DMS79 (cell line): ENCODE measurements at places on chromosomes 6 and 20.
A peak's percentile ranks its signal among the peaks of the same experiment; 100 is the strongest.

- DNase-seq, result no peak
Observed at GRCh38 chr6:170018422-170018935, 267.1 kb downstream of the ERMARD start.

- DNase-seq, result no peak
Observed at GRCh38 chr6:127464881-127465459, 5.8 kb upstream of the KIAA0408 start.

- no peak for DNase-seq
Observed at GRCh38 chr6:148342100-148342349, 613 bp upstream of the SASH1 start.

DNA sequence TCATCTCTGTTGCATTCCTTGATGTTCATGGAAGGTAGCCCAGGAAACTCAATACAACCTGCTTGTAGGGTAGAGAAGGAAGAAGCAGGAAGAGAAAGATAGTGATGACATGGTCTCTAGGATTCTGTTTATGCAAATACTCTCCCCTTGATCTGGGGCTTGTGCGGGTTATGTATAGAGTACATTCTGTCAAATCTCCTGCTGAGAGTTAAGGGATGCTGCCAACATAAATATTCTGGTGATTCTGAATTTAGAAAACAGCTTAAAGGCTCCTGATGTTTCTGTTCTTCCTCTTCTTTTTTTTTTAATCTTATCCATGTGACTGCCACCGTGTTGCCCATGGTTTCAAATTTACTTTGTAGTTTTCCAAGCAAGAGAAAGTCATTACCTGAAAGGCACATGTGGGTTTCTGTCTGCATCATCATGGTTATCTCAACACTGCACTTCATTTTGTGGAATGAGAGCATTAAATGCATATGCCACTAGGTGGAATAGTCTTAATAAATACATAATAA, 150.6 kb downstream of the RPS12 start:
- no peak for DNase-seq

GRCh38 chr6:92587525-92587924, 831.8 kb downstream of the EPHA7 start:
- no peak for DNase-seq

DNA sequence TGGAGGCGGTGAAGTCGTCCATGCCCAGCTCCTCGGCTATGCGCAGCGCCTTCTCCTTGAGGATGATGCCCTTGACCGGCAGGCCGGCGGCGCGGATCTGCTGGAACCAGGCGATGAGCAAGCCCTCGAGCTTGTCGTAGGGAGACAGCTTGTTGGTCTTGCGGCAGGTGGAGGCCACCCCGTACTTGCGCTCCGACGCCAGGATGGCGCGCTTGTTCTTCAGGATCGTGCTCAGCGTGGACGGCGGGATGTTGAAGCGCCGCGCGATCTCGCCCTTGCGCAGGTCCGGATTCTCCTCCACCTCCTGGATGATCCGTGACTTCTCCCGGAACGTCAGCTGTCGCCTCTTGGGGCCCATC, 435 bp downstream of the CENPB start:
- DNase-seq, result peak; percentile 24

- no peak for DNase-seq
Observed at GRCh38 chr6:116412270-116412669, 41.5 kb downstream of the DSE start.

DNA sequence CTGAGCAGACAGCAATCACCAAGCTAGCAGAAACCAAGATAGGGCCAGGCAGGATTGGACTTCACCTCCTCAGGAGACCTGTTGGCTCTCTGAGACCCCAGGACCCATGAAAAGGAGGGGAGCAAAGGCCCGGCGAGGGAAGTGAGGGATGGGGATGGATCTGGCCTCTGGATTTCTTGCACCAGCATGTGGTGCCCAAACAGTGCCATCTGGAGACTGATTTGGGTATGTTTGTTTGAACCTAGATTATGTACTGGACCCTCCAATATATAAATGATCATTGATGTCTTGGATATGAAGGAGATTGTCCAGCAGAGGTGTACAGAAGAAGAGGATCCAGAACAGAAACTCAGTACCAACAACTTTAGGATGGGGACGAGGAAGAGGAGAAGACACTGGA, 83.4 kb upstream of the LY86 start:
- no peak for DNase-seq

DNA sequence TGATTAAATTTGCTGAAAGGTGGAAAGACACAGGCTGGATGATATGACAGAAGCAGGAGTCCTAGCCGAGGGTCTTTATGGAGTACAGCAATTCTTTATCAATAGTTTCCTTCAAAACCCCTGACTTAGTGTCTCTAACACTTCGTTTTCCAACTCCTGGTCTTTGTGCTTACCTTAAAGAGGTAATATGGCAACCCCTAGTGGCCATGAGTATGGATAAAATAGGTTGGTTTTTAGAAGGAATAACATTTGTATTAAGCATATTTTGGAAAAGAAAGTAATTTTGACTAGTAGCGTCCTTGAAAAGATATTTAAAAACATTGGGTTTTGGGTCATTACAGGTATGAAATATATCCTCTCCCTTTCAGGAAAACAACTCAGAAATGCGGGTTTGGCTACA, 51.9 kb downstream of the VGLL2 start:
- DNase-seq, result no peak

DNA sequence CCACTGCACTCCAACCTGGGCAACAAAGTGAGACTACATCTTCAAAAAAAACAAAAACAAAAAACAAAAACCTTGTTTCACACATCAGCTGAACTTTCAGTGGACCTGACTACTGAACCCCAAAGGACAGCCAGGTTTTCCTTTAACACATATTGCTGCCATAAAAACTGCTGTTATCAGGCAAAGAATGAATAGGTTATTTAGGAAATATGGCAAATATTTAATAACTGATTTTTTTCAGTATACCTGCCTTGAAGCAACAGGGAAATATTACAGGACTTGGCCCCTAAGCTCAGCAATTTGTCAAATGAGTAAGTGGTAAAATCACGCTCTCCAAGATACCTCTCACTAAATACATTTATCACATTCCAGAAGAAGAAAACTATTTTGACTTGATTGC, 34.0 kb downstream of the B4GALT5 start:
- no peak for DNase-seq

GRCh38 chr6:15569035-15569995, 93.5 kb downstream of the DTNBP1 start:
- no peak for DNase-seq

DNA sequence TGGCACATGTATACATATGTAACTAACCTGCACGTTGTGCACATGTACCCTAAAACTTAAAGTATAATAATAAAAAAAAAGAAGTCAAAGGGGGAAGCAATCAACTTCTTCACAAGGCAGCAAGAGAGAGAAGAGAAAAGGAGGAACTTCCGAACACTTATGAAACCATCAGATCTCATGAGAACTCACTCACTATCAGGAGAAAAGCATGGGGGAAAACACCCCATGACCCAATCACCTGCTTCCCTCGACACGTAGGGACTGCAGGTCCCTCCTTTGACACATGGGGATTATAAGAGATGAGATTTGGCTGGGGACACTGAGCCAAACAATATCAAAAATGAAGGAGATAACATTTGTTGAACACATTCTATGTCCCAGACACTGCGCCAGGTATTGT, 94.8 kb upstream of the PHACTR1 start:
- no peak for DNase-seq

DNA sequence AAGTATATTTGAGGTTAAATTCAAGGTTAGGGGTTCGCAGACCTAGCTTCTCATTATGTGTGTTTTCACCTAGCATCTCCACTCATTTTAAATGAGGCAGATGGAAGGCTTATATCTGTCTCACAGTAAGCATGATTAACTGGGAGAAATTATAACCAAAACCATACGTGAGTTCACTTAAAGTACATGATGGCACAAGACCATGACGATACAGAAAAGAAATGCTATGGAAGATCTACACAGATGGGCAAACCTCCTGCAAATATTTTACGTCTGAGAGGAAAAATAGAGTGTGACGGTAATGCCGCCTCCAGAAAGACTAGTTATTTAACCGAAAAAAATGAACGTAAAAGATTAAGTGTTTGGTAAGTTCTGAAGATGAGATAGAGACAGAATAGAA, 337.8 kb downstream of the FARS2 start:
- no peak for DNase-seq

GRCh38 chr6:32637219-32637880, at the start of gene HLA-DQA1:
Gene HLA-DQA1, plus strand, starts transcription at chr6:32637406. Its CDS starts 53 bp downstream, at chr6:32637459.
- no peak for DNase-seq

DNA sequence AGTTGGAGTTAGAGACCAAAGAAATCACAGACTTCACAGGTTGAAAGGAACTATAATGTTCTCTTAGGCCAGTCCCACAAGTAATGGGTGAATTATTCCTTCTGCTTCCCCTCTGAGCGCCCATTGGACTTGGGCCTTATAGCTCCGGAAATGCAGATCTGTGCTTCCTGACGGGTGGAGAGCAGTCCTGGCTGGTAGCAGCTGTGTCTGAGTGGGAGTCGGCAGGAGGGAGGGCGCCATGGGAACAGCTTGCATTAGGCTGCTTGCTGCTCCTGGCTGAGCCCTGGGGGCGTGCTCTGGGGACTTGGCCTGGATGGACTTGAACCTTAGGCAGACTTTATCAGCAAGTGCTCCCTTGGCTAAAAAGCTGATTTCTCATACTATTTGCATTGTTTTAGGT, 18.4 kb upstream of the NUP153 start:
- DNase-seq, result no peak

GRCh38 chr20:58179083-58179431, 49.4 kb downstream of the ANKRD60 start:
- DNase-seq, result no peak

DNA sequence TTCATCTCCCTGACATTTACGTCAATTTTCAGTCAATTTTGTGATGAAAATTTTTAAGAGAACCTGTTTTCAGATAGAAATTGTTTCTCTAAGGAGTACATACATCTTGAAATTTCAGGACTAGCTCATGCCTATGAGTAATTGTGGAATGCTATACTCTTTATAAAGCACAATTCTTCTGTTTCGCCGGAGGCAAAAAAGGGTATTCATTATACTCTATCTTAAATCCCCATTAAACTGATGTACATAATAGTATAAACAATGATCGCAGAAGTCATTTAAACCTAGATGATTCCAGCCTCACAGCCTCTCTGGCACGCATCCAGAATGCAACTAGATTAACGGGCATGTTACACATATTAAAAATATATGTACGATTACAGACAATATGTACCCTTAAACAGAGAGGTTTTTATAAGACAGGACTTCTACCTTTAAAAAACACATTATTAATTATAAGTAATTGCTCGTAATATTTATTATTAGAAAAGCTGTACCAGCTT, 62.6 kb downstream of the NRSN1 start:
- no peak for DNase-seq

GRCh38 chr6:17700421-17701416, 6.0 kb downstream of the NUP153 start:
- DNase-seq, result no peak

- DNase-seq, result no peak
Observed at GRCh38 chr20:52402950-52403349, 211.4 kb upstream of the ZFP64 start.

DNA sequence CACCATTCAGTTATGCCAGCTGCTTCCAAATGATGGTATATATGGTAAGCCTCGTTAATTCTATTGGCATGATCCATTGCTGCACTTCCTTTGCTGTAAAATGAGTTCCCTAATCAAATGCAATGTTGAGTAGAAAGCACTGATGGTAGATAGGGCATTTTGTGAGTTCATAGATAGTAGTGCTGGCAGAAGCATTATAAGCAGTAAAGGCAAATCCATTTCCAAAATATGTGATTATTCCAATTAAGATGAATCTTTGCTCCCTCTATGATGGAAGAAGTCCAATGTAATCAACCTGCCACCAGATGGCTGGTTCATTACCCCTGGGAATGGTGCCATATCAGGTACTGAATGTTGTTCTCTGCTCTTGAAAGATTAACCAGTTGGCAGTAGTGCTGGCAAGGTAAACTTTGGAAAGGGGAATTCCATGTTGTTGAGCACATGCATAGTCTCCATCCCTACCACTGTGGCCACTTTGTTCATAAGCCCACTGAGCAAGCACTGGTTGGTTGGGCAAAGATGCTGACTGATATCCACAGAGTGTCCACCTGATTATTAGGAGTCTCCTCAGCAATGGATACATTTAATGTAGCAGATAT, 5.6 kb upstream of the TBPL1 start:
- DNase-seq, result no peak

DNA sequence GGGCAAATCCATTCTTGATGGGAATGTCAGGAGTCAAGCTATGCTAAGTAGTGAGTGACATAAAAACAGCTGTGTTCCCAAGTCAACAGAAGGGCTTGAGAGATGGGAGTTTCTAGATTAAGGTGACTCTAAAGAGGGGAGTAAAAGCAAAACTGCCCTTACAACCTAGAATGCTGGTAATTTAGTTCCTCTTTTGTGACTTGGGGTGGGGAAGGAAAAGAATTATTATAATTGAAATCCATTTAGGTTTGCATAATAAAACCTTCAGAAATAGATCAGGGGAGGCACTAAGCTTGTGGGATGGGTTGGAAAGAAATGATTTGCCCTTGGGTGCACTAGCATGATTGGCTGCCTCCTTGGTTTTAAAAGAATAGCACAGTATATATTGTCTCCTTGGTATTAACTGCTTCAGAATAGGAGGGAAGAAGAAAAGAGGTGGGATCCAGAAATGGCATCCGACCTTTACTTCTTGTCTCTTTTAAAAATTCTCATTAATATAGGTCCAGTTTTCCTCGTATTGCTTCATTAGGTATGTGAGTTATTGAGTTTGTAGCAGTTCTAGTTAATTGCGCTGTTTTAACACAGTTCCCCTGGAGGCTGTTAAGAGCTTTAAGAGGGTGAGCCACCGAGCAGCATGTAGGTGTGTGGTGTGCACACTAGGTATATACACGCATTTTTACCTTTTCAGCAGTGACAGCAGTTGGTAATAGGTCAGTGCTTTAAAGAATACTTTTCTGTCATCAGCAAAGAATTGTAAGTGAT, 95.3 kb upstream of the VSTM2L start:
- no peak for DNase-seq

- no peak for DNase-seq
Observed at GRCh38 chr6:40535819-40536380, 51.3 kb downstream of the LRFN2 start.

DNA sequence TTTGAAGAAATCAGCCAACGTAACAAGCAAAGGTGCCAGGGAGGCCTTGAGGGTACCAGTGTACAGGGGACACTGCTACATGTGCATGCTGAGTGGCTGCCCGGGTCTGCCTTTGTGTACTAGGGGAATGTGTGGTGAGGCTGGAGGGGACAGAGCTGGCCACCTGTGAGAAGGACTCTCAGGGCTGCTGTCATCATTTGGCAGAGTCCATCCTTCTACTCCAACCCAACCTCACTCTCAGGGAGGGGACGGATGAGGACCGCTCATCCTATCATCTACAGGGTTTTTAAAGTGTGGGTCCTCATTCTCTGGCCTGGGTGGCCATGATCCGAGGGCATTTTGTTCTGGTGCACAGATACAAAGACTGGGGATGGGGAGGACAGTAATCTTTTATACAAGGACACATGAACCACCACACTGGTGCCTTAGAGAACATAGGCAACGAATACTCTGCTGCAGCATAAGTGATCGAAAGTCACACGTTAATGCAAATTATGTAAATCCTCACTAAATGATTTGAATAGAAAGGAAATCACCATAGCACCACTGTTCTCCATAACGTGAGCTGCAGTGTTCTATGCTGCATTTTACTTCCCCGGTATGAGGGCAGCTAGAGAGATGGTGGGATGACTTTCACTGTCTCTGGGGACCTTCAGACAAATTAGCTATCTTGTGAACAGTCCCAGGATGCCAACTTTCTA, 181.4 kb downstream of the GMPR start:
- DNase-seq, result no peak

GRCh38 chr20:62267543-62267942, 29.2 kb downstream of the OSBPL2 start:
- no peak for DNase-seq
